ENCODE measurements at places on chromosomes 16 and 17. TPM values are rescaled to one million over a fixed set of nuclear protein-coding genes. Genes with fewer than 3 reads are reported as not detected.
A peak's percentile ranks its signal among the peaks of the same experiment; 100 is the strongest.

DNA sequence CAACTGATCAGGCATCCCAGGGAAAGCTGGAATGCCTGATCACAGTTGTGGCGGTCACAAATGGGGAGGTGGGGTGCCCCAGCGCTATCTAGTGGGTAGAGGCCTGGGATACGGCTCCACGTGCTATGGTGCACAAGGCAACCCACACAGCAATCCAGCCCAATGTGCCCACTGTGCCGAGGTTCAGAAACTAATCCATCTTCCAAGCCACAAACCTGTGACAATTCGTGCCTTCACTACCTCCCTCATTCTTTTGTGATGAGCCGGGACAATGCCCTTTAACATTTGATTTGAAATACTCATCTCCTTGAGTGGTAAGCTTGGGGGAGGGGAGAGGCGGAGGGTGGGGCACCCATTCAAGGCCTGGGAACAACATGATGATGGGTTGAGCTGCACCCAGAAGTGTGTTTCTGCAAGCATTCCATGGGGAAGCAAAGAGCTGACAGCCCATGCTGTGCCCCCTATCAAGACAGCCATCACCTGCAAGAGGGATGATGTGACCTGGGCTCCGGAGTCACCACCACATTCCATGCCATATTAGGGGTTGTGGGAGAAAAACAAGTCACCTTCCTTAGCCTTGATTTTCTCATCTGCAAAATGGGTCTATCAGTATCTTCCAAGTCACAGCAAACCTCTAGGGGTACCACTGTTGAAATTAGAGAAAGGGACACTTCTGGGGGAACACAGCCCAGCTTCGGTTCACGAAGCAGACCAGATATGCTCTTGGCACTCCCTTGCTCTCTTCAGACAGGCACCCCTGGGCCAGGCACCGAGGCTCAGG lies 3.7 kb downstream of the ELOB start:
- no peaks in the 10 kb centered on the region for H3K4me1 ChIP-seq
- peak; percentile 33 for DNase-seq
- H3K27me3 ChIP-seq, result no peaks in the 10 kb centered on the region

GRCh38 chr17:67520252-67520906 lies 143.3 kb downstream of the PITPNC1 start:
- H3K27ac ChIP-seq, result peak overlapping the region; percentile 3
- H3K4me3 ChIP-seq, result no peak overlapping the region
- peaks cover 9% of the 10 kb centered on the region for H3K36me3 ChIP-seq
- peak; percentile 28 for DNase-seq

Gene C1QTNF1
- total RNA-seq, result 0.96 TPM

Gene SUPT4H1
- 109 TPM for total RNA-seq

GRCh38 chr17:58985971-58986370 lies 120.7 kb downstream of the TRIM37 start:
- H3K4me1 ChIP-seq, result 0 out of 2 replicates have a peak, but pooled peaks cover 2% of the 10 kb centered on the region
- no peaks in the 10 kb centered on the region for H3K27me3 ChIP-seq
- no peak overlapping the region for H3K27ac ChIP-seq
- peaks cover 3% of the 10 kb centered on the region for H3K36me3 ChIP-seq

GRCh38 chr16:15466886-15467781 lies 32.7 kb downstream of the BMERB1 start:
- no peak overlapping the region for H3K27ac ChIP-seq
- H3K36me3 ChIP-seq, result peaks cover 14% of the 10 kb centered on the region
- no peak for DNase-seq
- no peaks in the 10 kb centered on the region for H3K27me3 ChIP-seq

Gene ELMO3
- 8.6 TPM for total RNA-seq

GRCh38 chr17:49552070-49552751 lies 23.5 kb upstream of the NXPH3 start:
- H3K4me3 ChIP-seq, result no peak overlapping the region
- H3K4me1 ChIP-seq, result no peaks in the 10 kb centered on the region
- no peak overlapping the region for H3K27ac ChIP-seq
- no peaks in the 10 kb centered on the region for H3K27me3 ChIP-seq
- no peaks in the 10 kb centered on the region for H3K36me3 ChIP-seq

DNA sequence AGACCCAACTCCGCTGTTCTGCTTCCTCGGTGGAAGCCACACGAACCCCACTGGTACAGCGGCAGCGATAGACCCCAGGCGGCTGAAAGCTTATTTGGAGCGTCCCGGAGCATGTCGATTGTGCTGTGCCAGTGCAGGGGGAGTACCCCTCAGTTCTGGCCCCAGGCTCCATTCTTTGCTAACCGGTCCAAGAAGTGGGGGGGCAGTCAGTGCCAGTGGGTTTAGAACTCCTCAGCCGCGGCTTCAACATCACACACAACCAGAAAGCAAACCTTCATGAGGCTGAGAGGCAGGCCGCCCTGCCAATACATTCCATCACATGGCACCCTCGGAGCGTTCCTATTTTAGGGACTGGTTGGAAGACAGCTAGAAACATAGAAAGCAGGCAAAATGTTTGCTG lies 1.7 kb upstream of the MNT start:
- no peak overlapping the region for H3K27ac ChIP-seq
- H3K36me3 ChIP-seq, result no peaks in the 10 kb centered on the region
- no peak for DNase-seq
- no peaks in the 10 kb centered on the region for H3K27me3 ChIP-seq
- H3K4me1 ChIP-seq, result peaks cover 7% of the 10 kb centered on the region

GRCh38 chr17:33091271-33091670 lies 99.6 kb downstream of the SPACA3 start:
- H3K27me3 ChIP-seq, result no peaks in the 10 kb centered on the region
- no peak for DNase-seq
- H3K4me3 ChIP-seq, result no peak overlapping the region
- H3K27ac ChIP-seq, result no peak overlapping the region
- no peaks in the 10 kb centered on the region for H3K4me1 ChIP-seq

DNA sequence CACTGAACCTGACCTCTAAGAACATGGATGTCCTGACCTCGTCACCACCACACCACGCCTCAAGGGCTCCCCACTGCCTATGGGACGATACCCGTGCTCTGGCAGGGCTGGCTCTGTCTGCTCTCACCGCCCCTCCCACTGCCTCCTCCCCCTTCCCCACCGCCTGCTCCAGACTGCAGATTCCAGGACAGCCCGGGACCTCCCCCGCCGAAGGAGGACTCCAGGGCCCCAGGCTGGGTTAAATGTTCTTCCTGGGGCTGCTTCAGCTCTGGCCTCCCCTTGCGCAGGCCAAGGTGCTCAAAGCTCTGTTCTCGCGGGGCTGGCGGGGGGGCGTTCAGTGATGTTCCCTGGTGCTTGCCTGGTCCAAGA lies 3.1 kb downstream of the NPW start:
- DNase-seq, result peak; percentile 91
- H3K27me3 ChIP-seq, result peaks cover 20% of the 10 kb centered on the region
- no peaks in the 10 kb centered on the region for H3K36me3 ChIP-seq

Gene TADA2A
- 20.9 TPM for total RNA-seq

Data from H9 (cell line).